Activated effector memory CD4-positive, alpha-beta T cell treated with Interleukin-2 at 50 U/mL for 16 hours (primary cell): ENCODE measurements at places on chromosomes 11 and 22.

DNA sequence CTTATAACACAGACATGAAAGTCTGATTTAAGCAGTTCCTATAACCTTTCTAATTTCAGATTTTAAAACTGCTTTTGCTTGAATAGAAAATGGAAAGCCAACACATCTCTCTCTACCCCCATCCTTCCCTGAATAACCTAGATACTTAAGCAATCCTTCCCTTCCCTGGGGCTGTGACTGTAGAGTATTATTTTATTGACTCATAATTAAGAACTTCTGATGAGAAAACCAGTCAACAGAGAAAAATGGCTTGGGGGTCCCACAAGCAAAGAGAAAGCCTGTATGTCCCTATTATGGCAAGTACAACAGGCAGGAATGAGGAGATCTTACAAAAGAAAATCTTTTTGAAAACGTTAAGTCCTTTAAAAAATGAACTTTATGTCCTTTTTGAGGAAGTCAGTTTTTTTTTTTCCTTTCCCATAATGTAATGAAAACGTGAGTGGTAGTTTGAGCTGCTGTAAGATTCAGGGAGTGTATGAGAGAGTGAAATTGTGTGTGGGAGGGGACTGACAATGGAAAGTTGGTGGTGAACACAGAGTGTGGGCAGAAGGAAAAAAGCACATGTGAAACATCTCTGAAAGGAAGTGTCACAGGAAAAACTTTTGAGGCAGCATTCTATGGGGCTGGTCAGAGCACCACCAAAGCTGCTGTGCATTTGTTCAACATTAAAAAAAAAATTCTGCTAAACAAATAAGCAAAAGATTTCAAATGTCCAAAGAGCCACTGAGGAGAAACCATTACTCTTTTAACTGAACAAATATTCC, 154.6 kb downstream of the MAML2 start:
- DNase-seq, result no peak

GRCh38 chr11:11847082-11847481, 5.3 kb downstream of the USP47 start:
- DNase-seq, result no peak

DNA sequence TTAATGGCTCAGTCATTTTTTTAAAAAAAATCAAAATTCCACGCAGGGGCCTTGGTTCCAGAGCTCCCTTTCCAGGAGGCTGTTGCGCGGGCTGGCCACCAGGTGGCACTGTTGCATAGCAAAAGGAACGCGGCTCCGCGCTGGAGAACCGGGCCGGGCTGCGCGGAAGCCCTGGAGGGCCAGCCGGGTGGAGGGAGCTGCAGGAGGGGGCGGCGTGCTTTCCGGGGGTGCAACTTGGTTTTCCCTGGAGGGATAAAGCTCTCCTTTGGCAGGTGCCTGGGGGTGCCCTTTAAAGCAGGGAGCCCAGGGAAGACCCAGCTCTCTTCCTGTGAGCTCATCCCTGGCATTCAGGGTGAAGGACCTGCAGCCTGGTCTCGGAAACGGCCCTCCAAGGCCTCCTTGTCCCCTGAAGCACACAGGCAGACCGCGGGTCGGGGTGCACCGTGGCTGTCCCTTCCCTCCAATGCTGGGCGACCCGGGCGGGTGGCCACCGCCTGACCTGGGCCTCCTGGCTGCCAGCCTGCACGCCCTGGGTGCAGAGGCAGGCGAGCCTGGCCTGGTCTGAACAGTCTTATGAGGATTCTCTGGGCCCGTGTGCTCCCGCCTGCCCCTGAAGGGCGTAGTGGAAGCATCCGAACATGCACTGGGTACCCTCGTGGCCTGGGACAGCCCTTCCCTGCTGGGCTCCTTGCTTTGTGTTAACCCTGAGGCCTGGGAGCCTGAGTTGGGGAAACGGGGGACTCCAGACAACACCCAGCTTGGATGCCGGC, 23.4 kb downstream of the KRTAP5-5 start:
- DNase-seq, result peak; percentile 65

- no peak for DNase-seq
Measured at GRCh38 chr11:31499576-31500178, 9.7 kb downstream of the IMMP1L start.
